Right lung (tissue), 10 donors: ENCODE measurements at places on chromosomes 12 and 14.

GRCh38 chr12:62789851-62790250, 145.1 kb downstream of the PPM1H start:
- no peak for DNase-seq

GRCh38 chr12:127680516-127680915, 586.5 kb upstream of the TMEM132C start:
- no peak for DNase-seq

DNA sequence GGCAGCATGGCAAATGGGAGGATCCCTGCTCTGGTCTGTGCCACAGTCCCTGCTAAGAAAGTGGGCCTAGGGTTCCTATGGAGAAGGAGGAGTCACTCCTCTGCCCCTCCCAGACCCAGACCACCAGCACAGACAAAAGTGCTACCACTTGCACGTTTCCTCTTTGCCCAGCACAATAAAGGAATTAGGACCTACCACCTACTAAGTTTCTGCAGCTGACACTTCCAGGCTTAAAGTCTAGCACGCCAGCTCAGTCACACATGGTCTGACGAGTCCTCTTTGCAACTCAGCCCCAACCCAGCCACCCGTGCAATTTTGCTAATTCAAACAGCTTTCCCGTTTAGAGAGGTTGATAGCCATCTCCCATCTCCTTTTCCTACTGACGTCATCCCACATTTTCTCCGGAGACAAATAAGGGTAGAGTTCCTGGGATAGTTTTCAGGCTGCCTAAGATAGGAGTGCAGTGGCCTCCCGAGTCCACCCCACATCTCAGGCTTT, 66.2 kb upstream of the PTGR2 start:
- DNase-seq = no peak

DNA sequence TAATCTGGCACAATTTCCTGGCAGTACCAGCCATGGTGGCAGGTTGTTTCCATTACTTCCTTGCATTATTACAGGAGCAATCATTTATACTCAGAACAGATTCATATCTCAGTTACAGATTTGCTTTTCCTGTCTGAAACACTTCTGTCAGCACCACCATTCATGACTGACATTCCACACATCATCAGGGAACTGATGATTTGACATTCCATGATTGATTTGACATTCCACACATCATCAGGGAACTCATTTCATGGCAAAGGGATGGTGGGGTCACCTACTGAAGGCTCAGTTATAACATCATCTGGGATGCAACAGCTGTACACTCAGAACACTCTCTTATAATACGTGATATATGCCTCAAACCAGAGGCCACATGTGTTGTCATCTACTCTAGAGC, 30.9 kb upstream of the RERGL start:
- DNase-seq = no peak
